ENCODE measurements at places on chromosomes 11 and 22. TPM values are rescaled to one million over a fixed set of nuclear protein-coding genes. Genes with fewer than 3 reads are reported as not detected.

MPEG1 gene
- 20.3 TPM for total RNA-seq

KRTAP5-8 gene
- 1.1 TPM for total RNA-seq

MMP1 gene
- total RNA-seq: 0.06 TPM

CWC15 gene
- 42.7 TPM for total RNA-seq

CYB5R2 gene
- 11.9 TPM for total RNA-seq

KRTAP5-10 gene
- not detected for total RNA-seq

ST14 gene
- total RNA-seq: 39.8 TPM

NLRX1 gene
- total RNA-seq: 23.4 TPM

STK33 gene
- 10.7 TPM for total RNA-seq

GGT5 gene
- total RNA-seq: 12.1 TPM

SLC43A3 gene
- 20.7 TPM for total RNA-seq
